ENCODE measurements at places on chromosomes 3 and 15.

- DNase-seq = no peak
Observed at GRCh38 chr3:12773030-12773709, 14.1 kb upstream of the TMEM40 start.

DNA sequence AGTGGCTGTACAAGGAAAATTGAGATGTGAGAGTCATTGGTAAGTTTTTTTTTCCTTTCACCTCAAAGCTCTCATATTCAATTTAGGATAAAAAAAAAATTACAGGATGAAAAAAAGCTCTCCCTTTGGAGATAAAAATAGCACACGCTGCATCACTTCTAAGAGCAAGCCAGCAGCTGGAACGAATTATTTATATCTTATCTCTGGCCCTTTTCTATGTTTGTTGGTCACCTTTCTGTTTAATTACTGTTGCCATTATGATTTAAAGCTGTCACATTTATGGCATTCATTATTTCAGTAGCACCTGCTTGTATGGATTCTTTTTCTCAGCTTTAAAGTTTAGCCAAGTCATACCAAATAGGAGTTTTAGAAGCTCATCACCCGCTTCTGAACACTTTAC lies 171.6 kb upstream of the PDZRN3 start:
- no peak for DNase-seq

- no peak for DNase-seq
Observed at GRCh38 chr3:10771486-10772270, 44.4 kb upstream of the SLC6A11 start.

- DNase-seq = no peak
Observed at GRCh38 chr3:13824521-13825310, 55.2 kb downstream of the WNT7A start.

DNA sequence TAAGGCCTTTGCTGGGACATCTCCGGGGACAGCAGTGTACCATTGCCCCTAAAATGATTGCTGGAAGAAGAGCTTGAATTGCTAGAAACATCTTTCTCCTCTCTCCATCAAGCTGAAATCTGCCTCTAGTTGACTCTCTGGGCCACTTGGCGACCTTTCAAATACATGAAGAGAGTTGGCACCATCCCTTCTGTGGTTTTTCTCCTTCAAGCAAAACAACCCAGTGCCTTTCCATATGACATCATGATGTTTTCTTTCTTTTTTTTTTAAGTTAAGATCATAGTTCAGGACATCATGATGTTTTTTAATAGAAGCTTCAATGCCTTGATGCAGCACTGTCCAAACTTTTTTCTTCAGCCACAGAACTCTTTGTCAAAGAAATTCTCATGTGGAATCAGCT lies 144.0 kb upstream of the PTPRG start:
- DNase-seq = no peak

DNA sequence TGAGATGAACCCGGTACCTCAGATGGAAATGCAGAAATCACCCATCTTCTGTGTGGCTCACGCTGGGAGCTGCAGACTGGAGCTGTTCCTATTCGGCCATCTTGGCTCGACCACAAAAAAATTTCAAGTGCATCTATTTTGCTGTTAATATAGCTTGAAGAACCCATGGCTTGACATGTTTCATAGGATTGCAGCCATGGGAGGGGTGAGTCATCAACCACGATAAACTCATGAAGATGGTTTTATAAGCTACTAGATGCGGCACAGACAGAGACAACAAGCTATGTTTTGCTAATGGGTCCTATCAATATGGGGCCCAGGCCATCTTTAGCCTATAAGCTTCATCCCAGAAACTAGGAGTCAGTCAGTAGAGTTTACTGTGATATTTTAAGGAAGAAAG lies 100.4 kb upstream of the PHLDB2 start:
- DNase-seq = no peak

GRCh38 chr3:9750556-9751411 lies 1.0 kb downstream of the OGG1 start:
- no peak for DNase-seq

- DNase-seq = no peak
Observed at GRCh38 chr3:149152420-149152819, 23.0 kb downstream of the HPS3 start.

- no peak for DNase-seq
Observed at GRCh38 chr15:34001536-34001935, 33.2 kb downstream of the CHRM5 start.

- DNase-seq = no peak
Observed at GRCh38 chr3:187519428-187519890, 150.7 kb downstream of the SST start.

DNA sequence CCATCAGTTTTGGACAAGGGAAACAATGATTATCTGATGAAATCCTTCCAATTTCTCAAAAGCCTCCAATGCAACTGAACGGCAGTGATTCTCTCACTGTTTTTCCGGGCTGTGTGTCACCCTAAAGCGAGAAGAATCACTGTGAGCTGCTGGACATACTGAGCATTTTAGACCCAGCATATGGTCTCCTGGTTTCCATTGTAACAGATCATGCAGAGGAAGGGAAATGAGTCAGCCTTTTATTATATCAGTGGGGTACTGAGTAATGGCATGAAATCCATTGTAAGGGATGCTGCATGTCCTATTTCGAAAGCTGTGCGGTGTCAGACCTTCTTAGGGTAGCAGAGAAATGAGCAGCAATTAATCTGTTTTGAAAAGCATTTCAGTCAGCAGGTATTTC lies 287.1 kb downstream of the IL5RA start:
- DNase-seq = no peak

GRCh38 chr3:122880173-122880572 lies 85.3 kb downstream of the SLC49A4 start:
- DNase-seq = no peak

DNA sequence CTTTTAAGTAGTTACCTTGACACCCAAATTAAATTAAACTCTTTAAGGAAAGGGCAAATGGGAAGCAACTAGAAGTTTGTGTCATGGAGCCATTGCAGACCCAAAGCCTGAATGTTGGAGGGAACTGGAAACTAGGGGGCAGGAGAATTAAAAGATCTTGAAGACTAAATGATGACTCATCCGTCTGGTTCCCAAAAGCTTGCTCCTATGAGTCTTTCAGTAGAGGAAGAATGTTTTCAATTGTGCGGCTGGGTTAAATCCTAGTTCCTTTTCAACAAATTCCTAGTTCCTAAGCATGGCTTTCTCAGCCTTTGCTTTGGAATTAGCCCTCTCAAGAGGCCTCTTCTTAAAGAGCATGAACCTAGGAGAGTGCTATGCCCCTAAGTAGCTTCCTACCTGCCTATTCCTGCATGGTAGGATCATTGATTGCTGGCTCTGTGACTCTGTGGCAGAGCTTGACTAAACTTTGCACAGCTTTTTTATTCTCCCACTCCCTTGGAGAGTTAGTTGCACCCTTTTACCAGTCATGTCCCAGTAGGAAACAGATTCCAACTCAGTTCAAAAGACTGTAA lies 17.7 kb downstream of the CLEC3B start:
- DNase-seq = no peak

- DNase-seq = no peak
Observed at GRCh38 chr15:55665605-55666227, 77.2 kb downstream of the PRTG start.

DNA sequence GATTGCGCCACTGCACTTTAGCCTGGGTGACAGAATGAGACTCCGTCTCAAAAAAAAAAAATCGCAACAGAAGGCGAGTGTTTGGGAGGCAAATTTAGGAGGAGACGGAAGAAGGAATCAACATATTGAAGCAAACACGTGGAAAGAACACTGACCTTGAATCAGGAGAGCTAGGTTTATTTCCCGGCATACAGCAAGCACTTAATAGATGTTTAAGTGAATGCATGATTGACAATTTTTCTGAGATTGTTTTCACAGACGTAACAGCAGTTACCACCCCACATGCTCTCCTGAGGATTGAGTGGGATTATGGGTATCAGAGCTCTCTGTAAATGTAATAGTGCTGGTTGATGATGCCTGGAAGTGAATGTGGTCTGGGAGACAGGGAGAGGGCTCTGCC lies 5.6 kb upstream of the RPP25 start:
- no peak for DNase-seq

DNA sequence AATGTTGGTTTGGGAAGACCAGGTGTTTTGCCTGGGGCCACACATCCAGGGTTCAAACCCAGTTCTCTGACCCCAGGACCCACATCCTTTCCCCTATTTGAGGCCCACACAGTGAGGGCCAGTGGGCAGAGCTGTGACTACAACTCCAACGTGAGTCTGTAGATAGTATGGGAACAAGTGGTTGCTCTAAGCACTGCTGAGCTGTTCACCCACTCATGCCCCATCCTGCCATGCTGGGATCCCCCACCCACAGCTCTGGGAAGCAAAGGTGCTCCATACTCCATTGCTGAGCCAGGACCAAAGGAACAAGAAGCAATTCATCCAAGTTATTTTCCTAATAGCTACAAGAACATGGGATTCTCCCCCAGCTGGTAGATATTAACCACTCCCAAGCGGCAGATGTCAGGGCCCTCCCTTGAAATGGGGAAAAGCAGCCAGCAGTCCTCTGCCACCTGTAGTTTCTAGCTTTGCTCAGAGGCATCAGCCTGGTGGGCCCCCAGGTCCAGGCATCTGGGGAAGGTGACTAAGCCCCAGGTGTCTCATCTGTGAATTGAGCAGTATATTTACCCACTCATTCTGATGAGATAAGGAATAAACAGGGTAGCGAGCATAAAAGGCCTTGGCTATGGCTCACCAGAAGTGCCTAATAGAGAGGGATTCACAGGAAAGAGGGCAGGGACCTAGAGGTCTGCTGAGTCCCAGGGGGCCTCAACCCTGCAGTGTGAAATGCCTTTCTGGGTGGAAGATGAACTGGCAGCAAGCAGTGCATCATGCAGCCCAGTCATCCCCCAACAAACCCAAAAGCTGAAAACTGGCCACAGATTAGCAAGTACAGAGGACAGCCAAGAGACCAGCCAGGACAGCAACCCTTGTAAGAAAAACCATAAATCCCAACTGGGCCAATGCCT lies 33.4 kb downstream of the POC1A start:
- DNase-seq = no peak

DNA sequence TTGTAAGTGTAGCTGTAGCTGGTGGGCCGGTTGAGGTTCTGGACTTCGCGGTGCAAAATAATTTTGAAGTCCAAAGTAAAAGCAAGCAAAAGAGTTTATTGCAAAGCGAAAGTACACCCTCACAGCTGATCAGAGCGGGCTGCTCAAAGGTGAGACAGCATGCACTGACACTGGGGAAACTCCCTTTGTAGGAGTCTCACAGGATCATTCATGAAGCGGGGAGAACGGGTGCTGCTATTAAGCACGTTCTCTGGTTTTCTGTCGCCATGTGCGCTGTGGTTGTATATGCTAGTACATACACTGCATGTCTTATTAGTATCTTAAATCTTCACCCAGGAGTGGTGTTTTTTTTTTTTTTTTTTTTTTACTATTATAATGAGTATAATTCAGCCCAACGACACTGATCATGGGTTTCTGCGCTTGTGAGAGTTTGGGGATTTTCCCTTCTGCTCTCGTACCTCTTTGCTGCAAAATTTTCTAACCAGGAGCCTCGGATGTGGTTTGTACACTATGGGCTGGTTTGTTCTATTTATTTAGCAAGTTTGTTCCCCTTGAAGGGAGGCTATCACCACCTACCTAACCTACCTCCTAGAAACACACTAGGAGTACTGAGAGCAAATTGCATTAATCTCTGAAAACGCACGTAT lies 1.4 kb upstream of the AP4E1 start:
- DNase-seq = peak; percentile 60

DNA sequence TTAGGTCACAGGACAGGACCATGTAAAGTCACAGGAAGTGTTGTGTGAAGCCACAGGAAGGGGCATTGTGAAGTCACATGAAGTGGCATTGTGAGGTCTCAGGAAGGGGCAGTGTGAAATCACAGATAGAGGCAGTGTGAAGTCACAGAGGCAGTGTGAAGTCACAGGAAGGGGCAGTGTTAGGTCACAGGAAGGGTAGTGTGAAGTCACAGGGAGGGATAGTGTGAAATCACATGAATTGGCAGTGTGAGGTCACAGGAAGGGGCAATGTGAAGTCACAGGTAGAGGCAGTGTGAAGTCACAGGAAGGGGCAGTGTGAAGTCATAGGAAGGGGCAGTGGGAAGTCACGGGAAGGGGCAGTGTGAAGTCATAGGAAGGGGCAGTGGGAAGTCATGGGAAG lies 37.9 kb downstream of the GASK1A start:
- DNase-seq = no peak

DNA sequence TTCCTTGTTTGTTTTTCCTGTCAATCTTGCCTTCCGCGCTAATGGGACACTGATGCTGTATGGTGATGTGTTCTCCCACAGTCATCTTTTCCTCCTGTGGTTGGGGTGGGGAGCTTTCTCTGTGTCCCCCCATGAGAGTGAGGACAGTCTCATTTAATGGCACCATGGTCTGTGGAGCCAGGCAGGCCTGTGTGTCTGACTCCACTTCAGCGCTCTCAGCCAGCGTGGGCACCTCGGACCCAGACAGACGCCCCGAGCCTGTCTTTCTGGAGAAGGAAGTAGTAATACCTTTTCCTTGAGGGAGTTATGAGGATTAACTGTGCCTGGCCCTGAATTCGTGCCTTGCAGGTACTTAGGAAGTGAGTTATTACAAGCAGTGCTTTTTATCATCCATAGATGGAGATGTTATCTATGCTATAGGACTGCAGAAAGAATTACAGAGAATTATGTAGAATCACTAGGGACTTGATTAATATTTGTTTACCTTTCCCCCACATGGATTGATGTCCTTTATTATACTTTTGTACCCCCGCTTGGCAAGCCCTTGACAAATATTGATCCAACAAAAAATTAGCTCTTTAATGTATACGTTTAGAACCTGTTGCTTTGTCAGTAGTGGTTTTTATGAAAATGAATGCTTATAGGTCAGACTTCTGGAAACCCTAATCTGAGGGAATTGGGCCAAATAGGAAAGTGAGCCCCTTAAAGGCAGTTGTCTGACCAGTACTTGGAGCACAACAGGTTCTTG lies 152.4 kb downstream of the PGPEP1L start:
- no peak for DNase-seq

DNA sequence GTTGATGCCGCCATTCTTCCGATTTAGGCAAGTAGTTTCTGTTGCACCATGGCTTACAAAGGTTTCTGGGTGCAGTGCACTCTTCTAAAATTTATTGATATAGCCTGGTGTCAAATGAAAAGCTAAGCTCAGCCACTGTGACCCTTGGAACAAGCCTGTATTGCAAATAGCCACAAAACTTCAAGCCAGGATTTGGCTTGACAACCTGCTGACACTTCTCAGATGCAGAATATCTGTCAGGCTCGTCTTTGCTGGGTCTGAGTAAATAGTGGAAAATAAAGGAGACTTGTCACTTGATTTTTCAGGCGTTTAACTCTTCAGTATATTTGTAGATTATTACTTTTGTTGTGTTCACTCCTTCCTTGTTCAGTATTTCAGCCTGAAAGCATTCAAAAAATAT lies 871.8 kb downstream of the OTOL1 start:
- DNase-seq = no peak

Data from DND-41 (cell line).